ENCODE measurements at places on chromosomes 4 and X.
A peak's percentile ranks its signal among the peaks of the same experiment; 100 is the strongest.

GRCh38 chr4:74651198-74651597 is 143.1 kb downstream of the BTC start:
- DNase-seq: no peak

- no peak for DNase-seq
Measured at GRCh38 chrX:81241753-81242152, 39.9 kb downstream of the SH3BGRL start.

GRCh38 chr4:27635936-27636913 is 775.6 kb downstream of the STIM2 start:
- DNase-seq: no peak

- peak; percentile 62 for DNase-seq
Measured at GRCh38 chr4:88457307-88458103, 586 bp downstream of the HERC5 start.

DNA sequence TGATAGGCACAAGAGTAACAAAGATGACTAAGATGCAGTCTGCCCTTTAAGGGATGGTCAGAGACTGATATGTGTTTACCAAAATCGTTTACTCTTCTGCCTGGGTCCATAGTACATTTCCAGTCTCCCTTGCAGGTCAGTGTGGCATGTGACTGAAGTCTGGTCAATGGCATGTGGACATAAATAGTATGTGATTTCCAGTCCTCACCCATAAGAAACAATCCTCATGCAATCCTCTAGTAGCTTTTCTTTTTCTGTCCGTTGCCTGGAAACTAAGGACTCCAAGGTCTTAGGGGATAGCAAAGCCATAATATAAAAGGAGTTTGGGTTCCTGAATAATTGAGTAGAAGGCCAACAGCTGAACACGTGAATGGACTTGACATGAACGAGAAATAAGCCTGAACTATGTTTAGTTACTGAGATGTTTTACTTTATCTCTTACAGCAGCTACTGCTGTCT is 1.1 kb downstream of the SLC9B2 start:
- DNase-seq: no peak

DNA sequence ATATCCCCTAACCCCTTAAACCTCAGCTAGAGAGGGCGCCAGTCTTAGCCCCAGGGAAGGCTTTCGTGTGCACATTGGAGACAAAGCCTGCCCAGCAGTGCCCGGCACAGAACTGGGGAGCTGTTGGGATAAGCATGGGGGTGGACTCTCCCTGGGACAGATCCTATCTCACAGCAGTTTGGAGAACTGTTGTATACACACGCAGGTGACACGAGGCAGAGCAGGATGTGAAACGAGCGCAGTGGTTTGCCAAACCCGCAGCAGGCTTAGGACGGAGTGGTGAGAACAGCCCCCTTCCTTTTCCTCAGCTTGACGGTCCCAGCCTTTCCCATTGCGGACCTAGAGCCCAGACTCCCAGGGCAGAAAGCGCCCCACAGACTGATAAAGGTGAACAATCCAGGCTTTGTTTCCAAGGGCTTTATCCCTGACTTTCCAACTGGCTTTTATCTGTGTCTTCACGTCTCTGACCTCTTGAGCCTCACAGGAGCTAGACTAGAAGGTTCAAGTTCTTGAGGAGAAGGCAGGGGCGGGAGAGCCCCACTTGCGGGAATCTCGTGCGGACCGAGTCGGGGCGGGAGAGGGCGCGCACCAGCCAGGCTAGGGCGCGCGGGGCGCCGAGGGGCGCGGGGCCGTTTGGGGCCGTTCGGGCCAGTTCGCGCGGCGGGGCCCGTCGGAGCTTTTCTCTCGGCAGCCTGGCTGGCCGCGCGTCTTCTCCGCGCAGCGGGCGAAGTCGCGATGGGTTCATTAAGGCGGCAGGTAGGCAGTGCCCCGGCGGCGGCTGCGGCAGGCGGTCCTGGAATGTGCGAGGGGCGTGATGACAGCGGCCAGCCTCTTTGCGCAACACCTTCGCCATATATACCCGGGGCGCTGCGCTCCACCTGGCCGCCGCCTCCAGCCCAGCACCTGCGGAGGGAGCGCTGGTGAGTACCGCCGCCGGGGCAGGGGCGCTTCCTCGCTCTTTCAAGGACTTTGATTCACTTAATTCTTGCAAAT is at the start of gene SLC34A2:
Gene SLC34A2, plus strand, starts transcription at position 881 of the 993 bp plus-strand sequence. CDS start 6,650 bp downstream, outside the sequence.
- no peak for DNase-seq

DNA sequence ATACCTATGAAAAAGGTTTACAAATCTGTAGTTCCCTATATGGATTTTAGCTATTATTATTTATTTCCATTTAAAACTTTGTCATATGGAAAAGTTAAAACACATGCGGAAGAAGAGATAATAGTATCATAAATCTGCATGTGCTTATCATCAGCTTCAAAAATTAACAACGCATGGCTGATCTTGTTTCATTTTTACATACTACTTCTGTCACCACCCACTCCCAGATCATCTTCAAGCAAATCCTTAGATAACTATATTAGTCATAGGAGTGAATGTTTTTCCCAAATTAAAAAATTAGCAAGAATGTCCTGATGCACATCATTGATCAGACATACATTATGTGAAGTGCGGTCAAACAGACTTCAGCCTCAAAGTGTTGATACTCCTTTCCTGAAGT is 24.6 kb upstream of the MOB1B start:
- no peak for DNase-seq

- no peak for DNase-seq
Measured at GRCh38 chr4:133355633-133356032, 206.5 kb downstream of the PCDH10 start.

GRCh38 chr4:169615467-169616106 is 3.2 kb upstream of the NEK1 start:
- DNase-seq: no peak

GRCh38 chr4:94690851-94691254 is 66.9 kb upstream of the BMPR1B start:
- DNase-seq: no peak

GRCh38 chrX:31258166-31258565 is 186.3 kb upstream of the FTHL17 start:
- no peak for DNase-seq
